Stimulated activated CD8-positive, alpha-beta memory T cell treated with anti-CD3 and anti-CD28 coated beads, Interleukin-4, amount 100 ng/mL, for 4 hours (primary cell): ENCODE measurements at places on chromosomes 16 and 17.

GRCh38 chr16:53642094-53642493, 61.6 kb downstream of the RPGRIP1L start:
- DNase-seq = no peak

GRCh38 chr16:71216714-71217113, 13.8 kb downstream of the HYDIN start:
- DNase-seq = no peak

DNA sequence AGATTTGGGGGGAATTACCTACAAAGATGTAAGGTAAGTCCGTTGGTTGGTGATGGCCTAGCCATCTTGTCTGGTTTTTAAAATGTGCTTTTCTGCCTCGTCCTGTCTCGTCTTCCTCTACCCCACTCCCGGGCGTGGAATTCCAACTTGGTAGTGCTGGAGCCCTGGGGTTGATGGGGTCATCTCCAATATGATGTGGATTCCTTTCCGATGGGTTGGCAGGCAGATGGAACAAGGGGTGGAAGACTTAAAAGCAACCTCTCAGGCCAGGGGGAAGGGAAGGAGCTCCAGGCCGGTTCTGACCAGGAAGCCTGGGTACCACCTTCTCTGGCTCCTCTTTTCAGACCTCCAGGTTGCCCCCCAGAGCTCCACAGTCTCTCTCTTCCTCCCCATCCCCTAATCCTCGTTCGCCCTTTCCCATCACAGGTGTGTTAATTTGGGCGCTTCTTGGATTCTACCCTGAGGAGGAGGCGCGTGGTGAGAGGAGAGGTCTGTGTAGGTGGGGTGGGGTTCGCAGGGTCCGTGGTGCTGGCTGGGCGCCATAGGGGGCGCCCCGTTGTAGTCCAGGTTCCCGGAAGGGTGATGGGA, 5.1 kb upstream of the HOXB2 start:
- DNase-seq = no peak

GRCh38 chr17:40949418-40949817, 12.0 kb upstream of the KRT23 start:
- no peak for DNase-seq

GRCh38 chr17:1752425-1753262, 9.2 kb upstream of the SERPINF1 start:
- DNase-seq = no peak

- DNase-seq = no peak
These were observed 23.5 kb downstream of the SNX29 start for GRCh38 chr16:12000032-12000431.

GRCh38 chr17:48060249-48060648, 12.1 kb downstream of the NFE2L1 start:
- no peak for DNase-seq

- no peak for DNase-seq
These were observed 270.1 kb upstream of the TBX2 start for GRCh38 chr17:61129267-61130254.

- DNase-seq = no peak
These were observed 24.8 kb downstream of the RPGRIP1L start for GRCh38 chr16:53678756-53679343.

DNA sequence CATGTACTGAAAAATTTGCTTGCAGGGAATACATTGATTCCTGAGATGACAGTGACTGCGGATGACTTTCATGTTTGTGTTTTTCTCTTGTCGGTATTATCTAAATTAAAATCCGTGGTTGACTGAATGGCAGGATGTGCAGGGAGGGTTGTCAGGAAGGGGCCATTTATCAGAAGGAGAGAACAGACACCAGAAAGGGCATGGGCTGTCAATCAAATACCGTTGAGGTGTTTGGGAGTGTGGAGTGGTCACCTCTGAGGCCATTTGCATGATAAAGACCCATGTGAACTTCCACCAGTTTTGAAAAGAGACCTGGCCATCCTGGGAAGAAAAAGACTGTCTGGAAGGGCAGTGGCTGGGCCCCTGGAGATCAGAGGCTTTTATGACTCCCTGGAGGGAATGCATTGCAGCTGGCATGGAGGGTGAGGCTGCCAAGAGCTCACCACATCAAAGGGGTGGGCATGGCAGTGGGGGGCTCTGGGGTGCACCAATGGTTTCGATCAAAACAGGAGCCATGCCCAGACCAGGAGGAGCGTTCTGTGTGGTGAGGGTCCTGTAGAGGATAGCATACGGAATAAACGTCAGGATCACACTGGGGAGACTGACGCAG, 67.1 kb downstream of the CYLD start:
- DNase-seq = no peak

DNA sequence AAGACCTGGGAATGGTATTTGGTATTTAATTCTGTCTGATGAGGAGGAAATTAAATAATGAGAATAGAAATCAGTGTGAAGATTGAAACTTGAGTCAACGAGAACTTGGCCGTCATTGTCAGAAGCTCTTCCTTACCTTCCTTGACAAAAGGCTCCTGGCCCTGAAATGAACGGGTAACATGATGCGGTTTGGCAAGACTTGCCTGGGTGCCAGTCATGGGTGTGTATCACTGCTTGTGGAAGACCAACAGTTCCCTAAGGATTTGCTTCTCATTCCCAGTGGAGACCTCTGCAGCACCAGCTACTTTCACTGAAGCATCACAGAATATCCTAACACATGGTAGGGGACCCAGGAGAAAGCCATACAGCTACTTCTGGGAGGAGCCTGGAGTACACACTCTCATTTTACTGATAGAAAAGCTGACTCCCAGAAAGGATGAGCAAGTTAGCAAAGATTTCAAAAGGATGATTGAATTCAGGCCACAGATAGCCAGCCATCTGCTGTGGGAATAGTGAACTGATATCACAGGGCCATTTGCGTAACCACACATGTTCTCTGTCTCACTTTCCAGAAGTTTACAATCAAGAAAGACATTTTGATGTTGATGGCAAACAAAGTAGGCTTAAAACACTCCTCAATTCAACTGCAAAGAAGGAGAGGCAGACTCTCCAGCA, 258.1 kb upstream of the SALL1 start:
- no peak for DNase-seq

DNA sequence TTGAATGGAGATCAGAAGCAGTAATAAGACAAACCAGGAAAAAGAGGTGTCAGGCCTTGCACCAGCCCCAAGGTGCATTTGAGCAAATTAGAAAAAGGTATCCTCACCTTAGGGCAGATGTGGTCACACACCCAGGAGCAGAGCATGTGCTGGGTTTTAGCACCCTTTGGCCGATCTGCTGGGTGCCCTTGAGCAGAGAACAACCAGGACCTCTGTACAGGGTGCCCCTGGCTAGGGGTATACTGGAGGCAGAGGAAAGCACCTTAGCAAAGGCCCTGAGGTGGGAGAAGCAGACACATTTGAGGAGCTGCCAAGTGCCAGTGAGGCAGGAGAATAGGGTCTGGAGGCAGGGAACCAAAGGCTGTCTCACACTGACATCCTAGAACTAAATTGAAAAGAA, 67.0 kb downstream of the IQCK start:
- no peak for DNase-seq

DNA sequence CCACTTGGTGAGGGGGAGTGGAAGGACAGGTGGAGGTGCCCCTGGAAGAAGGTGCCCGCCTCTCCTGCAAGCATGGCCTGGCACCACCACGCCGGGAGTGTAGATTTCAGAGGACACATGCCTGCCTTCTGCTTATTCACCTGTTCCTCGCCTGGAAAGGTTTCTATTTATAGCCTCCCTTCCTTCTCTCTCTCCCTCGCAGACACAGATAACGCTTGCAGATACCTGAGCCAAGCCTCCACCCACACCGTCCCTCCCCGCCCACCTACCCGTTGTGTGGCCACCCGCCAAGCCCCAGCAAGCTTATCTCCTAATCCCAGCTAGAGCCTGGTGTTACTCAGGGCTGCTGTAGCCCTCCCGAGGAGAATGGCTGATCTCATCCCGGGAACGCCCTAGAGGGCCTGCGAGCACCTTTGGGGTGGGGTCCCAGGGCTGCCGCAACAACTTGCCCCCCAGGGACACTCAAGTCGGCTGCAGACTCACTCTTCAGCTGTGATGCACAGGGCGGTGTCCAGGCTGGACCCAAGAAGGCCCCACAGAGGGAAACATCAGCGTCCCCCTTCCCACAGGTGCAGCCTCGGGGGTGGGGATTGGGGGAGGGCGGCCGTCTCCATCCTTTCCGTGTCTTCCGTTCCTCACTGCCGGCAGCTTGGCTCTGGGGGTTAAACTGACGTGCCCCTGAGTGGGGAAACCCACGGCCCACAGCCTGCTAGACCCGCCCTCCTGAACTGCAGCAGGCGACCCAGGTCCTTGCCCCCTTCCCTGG, 1.9 kb upstream of the SNAI3 start:
- no peak for DNase-seq

- no peak for DNase-seq
These were observed 42.7 kb downstream of the TIMM22 start for GRCh38 chr17:1039511-1040215.

DNA sequence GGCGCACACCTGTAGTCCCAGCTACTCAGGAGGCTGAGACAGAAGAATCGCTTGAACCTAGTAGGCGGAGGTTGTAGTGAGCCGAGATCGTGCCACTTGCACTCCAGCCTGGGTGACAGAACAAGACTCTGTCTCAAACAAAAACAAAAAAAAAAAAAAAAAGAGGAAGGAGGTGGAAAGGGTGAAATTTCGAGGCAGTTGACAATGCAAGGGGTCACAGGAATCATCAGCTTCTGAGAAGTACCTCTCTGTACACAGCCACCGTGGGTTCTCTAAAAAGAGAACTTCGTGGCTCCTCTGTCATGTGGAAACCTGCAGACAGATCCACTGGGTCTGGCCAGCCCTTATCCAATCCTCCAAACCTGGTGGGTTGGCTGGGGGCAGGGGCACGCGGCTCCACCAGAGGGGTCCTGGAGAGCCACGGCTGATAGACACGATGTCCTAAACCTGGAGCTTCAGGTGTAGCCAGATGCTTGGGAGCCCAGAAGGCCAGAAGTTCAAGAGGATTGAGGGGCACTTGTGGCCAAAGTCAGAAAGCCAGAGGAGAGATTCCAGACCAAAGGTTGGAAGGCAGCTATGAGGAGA, 540 bp upstream of the CD300LF start:
- DNase-seq = no peak

DNA sequence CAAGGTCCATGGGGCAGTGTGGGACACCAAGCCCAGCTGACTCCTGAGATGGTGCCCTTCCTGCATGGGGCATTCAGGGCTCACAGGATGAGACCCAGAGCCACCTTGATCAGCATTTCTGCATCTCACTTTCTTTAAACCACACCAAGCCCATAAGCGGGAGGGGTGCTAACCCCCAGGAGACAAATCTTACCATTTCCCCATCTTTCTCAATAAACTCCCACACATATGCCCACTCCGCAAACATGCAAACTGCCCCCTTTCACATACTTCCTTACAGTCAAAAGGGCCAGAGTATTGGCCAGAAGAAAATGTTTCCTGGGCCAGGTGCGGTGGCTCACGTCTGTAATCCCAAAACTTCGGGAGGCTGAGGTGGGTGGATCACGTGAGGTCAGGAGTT, 3.7 kb upstream of the SLC39A11 start:
- DNase-seq = no peak

DNA sequence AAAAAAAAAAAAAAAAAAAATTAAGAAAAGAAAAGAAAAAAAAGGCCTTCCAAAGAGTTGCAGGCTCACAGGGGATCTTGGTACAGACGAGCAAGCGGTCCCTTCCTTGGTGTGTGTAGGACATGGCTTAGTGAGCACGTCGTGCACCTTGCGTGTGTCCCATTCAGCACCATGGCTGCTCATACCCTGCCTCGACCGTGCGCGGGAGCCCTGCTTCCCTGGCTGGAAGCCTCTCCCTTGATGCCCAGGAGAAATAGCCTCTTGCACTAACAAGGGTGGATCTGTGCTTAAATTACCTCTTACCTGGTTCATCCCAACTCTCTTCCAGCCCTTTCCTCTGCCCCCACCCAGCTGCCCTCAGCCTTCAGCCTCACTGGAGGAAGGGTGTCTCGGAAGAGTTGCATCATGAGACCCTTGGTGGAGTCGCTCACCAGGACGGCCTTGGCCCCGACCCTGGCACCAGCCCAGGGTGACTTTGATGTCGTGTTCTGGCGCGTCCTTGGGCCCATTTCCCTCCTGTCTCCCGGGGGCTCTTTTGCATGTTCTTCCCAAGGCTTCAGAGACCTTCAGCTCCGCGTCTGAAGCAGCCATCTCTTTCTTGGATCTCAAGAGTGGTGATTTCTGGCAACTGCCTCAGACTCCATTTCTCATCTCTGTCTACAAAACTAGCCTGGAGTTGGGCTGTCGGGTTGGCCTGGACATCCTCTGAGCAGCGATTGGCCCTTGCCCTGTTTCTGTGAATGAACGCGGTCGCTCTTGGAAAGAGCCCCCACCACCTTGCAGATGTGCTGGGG, 127.2 kb downstream of the CMIP start:
- no peak for DNase-seq
